ENCODE measurements at places on chromosomes 3 and 15.

- DNase-seq, result no peak
Measured at GRCh38 chr3:51373658-51374421, 11.3 kb upstream of the MANF start.

- no peak for DNase-seq
Measured at GRCh38 chr3:189322339-189322738, 150.6 kb downstream of the TPRG1 start.

- DNase-seq, result peak; percentile 82
Measured at GRCh38 chr15:96345560-96346399, 15.3 kb downstream of the NR2F2 start.

DNA sequence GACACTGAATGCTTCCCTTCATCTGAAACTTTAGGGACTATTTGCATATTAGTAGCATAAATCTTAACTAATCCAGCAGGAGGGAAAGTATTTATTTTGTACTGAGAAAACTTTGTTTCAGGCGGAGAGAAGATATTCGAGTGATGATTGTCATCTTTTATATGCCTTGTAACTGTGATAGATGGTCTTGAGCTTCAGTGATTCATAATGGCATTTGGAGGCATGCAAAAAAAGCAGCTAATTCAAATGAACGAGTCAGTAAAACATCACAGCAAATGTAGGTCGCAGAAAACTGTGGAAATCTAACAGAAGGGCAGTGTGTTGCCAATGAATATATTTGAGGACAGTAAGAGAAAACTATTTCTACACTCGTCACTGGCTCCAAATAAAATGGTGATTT lies 643.7 kb upstream of the NAALADL2 start:
- DNase-seq, result peak; percentile 28

DNA sequence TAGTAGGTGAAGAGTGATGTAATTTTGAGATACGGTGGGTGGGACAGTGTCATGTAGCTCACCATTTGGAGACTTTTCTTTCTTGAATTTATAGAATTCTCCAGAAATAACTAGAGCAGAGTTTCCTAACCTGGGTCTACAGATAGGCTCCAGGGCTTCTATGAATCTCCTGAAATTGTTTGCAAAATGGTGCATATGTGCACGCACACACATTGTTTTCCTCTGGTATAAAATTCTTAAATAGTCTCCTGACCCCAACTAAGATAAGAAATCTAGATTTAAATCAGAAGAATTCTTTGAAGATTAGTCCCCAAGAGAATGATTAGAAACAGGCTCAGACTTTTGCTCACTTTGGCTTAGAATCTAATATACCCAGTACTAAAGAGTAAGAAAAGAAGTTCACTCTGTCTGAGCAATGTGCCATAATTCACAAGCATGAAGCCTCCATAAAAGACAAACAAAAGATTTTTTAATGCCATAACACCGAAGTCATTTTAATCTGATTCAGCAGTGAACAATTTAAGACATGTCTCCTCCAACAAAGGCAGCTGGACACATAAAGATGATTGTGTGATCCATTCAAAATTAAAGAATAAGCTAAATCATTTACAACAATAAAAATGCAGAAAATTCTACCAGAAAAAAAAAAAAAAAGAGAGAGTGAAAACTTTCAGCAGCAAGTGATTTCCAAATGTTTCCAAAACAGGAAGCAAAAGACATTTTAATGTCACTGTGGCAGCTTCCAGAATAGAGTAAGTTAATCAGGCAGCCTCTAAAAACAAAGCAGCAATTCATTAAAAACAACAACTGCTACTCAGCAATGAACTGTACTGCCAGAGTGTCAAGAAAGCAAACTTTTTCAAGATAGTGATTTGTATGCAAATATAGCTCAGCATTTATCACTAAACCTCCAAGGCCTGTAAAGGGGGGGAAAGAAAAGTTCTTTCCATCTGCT lies 975.5 kb upstream of the CFAP20DC start:
- DNase-seq, result no peak

All from LHCN-M2 (cell line).